Renal cortex interstitium (tissue), 15 donors: ENCODE measurements at places on chromosomes 11 and 22. TPM values are rescaled to one million over a fixed set of nuclear protein-coding genes. Genes with fewer than 3 reads are reported as not detected.
A peak's percentile ranks its signal among the peaks of the same experiment; 100 is the strongest.

DNA sequence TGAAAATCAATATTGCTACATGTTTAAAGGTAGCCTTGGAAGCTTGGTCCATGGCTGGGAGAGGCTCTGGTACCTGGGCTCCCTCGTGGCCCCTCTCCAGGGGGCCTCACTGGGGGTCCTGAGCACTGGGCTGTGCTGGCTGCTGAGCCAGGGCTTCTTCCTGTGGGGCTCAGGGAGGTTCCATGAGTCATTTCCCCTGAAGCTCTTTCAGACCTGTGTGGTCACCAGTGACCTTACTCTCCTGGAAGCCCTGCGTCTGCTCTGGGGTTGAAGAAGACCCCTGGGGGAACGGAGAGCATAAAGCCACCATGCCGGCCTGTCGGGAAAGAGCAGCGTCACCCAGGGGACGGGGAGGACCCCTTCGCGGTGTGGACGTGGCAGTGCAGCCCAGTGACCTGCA lies 389.0 kb downstream of the TBC1D22A start:
- no peak for DNase-seq

DNA sequence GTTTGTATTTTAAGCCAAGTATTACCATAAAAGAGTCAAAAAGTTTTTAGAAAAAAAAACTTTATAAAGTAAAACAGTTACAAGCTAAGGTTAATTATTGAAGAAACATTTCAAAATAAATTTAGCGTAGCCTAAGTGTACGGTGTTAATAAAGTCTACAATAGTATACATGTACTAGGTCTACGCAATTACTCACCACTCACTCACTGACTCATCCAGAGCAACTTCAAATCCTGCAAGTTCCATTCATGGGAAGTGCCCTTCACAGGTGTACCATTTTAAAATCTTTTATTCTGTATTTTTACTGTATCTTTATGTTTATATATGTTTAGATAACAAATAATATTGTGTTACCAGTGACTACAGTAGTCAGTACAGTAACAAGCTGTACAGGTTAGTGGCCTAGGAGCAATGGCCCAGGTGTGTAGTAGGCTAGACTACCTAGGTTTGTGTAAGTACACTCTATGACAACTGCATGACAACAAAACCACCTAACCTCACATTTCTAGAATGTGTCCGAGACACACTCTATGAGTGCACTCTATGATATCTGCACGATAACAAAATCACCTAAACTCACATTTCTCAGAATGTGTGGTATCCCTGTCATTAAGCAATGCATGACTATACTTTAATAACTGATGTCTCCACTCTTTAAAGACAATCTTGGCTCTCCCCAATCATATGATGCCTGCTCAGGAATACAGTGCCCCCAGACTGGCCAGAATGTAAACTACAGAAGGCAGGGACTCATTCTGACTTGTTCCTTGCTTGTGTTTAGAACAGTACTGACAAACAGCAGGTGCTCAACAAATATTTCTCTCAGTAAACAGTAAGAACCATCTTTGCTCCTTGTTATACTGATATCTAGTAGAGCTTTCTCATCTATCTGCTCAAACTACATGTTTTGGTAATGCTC lies 21.2 kb downstream of the KMT5B start:
- no peak for DNase-seq

DNA sequence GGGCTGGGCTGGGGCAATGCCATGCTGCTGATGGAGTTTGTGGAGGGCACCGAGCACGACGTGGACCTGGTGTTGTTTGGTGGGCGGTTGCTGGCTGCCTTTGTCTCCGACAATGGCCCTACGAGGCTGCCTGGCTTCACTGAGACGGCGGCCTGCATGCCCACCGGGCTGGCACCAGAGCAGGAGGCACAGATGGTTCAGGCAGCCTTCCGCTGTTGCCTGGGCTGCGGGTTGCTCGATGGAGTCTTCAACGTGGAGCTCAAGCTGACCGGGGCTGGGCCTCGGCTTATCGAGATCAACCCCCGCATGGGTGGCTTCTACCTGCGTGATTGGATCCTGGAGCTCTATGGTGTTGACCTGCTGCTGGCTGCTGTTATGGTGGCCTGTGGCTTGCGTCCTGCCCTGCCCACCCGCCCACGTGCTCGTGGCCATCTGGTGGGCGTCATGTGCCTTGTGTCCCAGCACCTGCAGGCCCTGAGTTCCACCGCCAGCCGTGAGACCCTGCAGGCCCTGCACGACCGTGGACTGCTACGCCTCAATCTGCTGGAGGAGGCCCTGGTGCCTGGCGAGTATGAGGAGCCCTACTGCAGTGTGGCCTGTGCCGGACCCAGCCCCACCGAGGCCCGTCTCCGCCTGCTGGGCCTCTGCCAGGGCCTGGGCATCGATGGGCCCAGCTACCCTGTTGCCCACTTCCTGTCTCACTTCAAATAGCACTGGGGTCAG lies 4.2 kb upstream of the RPS6KB2 start:
- no peak for DNase-seq

- DNase-seq, result no peak
These were observed 3.9 kb downstream of the SPATA19 start for GRCh38 chr11:133841279-133842043.

DNA sequence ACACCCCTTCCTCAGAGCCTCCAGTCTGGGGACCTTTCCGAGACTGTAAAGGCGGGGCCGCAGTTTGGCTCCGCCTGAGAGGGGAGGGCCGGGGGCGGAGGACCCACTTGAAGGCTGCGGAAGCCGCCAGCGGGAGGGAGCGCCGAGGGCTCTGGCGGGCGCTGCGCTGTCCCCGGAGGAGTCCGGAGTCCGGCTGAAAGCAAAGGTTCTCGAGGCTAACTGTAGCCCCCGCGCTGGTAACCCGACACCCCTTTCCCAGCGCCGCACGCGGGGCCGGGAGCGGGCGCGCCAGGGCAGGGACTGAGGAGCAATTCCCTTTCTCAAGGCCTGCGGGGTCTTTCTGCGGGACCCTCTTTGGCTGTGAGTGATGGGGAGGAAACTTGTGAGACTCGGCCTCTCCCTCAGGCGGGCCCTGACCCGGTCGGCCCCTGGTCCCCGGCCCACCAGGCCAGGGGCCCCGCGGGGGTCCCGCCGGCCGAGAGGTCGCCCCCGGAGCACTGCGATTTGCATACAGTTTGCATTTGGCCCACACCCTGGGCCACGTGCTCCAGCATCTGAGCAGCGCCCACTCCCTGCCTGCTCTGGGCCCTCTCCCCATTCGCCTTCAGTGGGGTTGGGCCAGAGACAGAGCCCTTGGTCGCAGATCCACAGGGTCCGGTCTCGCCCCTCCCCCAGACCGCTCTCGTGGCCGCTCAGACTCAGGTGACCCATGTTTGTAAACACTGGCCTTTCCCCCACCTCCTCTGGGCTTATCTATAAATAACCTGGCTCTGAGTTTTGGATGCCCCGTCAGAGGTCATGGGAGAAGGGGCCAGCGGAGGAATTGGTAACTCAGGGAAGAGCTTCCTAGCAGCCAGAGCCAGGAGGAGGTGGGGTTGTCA lies 519 bp upstream of the ART5 start:
- DNase-seq, result peak; percentile 64

DNA sequence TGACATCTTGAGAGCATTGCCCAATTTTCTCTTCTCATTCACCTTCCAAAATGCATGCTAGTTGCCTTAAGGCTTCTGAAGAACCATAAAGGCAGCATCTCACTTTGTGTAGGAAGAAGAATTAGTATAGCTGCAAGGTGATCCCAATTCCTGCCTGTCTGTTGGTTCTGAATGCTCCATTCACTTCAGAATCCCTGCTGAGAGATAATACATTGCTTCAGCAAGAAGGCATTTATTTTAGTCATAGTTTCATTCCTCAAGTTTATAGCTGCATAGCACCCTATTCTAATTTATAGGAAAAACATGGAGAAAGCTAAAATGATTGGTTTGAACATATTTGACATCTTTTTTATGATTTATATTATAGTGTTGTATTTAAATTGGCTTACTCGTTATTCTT lies 181.3 kb downstream of the METTL15 start:
- DNase-seq, result no peak

DNA sequence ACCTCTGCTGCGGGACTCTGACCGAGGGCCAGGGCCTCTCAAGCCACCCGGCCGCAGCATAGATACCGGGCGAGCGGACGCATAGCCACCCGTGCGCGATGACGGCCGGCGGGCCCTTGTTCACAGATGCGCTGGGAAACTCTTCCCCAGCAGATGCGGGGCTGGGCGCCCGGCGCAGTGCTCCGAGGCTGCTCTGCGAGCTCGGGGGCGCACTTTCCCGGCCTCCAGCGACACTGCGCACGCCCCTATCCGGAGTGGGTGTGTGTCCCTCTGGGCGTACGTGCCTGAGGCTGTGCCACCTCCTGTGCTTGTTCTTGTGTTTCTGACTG lies 104.7 kb upstream of the E2F8 start:
- no peak for DNase-seq

DNA sequence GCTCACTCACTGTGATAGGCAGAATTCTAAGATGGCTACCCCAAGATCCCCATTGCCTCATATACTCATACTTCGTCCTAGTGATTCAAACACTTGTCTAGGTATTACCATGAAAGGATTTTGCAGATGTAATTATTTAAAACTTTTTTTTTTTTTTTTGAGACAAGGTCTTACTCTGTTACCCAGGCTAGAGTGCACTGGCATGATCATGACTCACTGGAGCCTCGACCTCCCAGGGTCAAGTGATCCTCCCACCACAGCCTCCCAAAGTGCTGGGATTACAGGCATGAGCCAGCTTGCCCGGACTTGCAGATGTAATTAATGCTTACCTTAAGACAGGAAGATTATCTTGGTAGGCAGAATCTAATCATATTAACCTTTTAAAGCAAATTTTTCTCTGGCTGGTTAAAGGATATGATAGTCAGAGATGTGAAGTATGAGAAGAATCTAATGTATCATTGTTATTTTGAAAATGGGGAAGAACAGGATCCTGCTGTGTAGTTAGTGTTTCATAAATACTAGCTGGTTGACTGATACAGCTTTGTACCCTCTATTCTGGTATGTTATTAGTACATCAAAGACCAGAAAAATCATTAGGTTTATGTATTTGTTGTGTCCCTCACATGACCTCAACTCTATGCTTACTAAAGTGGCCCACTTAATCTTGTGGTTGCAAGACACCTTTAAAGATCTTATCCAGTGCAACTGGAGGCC lies 35.5 kb downstream of the C2CD3 start:
- no peak for DNase-seq

DNA sequence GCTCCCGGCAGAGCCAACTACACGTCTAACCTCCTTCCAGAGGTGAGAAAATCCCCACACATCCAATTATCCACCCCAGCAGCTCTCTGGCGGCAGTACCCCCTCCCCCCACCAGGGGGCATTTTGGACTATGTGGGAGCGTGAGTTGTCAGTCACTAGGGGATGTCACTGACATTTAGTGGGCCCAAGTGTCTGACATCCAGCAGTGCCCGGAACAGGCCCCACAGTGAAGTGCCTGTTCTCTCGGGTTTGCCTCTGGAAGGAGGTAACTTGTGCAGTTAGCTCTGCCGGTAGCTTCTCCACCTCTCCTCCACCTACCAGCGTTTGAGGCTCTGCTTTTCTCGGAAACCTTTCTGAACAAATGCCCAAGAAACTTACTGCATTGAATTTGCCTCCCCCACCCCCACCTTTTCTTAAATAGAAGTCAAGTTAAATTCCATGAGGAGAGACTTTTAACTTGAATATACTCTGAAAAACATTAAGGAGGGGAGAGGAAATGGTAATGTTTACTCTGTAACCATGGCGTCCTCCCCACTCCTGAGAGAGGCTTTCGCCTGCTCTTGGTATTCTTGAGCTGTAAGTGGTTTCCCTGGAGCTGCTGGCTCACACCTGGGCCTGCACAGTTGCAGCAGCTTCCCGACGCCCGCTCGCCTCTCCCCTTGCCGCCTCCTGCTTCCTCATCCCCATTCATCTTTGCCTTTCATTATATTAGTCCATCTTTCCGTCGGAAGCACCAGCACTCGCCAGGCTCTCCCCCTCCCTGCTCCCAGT lies 112.8 kb downstream of the WNT7B start:
- DNase-seq, result no peak

DNA sequence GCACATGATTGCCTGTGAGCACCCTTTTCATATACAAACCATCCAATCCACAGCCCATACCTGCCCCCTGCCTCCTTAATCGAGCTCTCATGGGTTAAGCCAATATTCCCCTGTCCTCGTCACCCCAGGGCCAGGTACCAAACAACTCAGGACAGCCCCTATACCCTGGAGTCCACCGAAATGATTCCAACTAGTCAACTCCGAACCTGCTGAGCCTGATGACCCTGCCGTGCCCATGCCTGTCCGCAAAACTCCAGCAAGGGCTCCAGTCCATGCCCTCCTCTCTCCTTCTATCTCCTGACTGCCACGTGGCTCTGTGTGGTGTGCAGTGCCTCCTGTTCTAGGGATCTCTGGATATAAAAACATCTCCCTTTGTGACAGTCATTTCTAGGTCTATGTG lies 35.5 kb upstream of the SYT13 start:
- DNase-seq, result no peak

DNA sequence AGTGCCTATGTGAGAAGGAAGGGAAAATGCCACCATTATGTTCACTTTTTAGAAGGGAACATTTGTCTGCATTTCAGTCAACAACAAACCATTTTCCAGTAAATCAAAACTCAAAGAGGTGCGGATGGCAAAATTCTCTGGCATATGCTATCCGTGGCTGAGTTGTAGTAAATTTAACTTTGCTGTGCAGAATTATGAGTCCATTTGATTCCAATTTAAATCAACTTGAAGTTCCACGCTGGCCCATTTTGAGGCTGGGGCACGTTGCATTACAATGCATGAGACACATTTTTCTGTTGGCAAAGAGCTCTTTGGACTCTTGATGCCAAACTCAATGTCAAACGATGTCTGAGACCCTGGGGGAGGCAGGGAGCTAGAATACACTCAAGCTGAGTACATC lies 211.8 kb downstream of the LRRC4C start:
- DNase-seq, result no peak

GRCh38 chr11:76075716-76076115 lies 130.6 kb downstream of the WNT11 start:
- no peak for DNase-seq

GRCh38 chr11:58880166-58880565 lies 35.7 kb upstream of the GLYATL2 start:
- DNase-seq, result no peak

DNA sequence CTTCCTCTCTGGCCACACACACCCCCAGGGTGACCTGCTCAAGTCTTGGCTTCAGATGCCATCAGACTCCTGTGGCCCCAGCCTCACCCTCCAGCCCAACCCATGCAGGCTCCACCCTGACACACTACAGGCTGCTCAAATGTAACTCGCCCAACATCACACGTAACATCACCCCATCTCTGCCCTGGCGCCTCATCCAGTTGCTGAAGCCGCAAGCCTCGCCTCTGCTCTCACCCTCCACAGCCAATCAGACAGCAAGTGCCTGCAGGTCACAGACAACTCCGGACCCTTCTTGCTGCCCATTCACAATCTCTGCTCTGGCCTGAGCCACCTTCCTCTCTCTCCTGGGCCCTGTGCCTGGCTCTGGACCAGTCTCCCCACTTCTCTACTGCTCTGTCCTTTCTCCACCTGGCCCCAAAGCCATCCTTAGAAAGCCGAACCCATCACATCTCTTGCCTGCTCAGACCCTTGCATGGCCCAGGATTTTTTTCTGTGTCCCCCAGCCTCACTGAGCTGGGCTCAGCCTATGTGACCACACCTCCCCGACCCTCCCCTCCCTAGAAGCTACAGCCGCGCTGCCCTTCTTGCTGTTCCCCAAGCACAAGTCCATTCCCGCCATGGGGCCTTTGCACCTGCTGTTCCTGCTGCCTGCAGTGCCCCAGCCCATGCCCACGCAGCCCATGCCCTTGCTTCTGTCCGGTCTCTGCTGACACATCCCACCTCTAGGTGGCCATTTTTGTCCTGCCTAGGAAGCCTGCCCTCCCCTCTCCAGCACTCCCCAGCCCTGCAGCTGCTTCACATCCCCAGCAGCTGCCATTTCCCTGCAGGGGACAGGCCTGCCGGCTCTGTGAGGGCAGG lies 333.9 kb downstream of the CTTN start:
- DNase-seq, result no peak

The BATF2 gene
- polyA plus RNA-seq, result 3.5 TPM

The CSNK2A3 gene
- polyA plus RNA-seq, result 2.6 TPM

The CABP7 gene
- polyA plus RNA-seq, result not detected

The C11orf65 gene
- polyA plus RNA-seq, result 2.1 TPM
